ENCODE measurements at places on chromosomes 11 and 22. TPM values are rescaled to one million over a fixed set of nuclear protein-coding genes. Genes with fewer than 3 reads are reported as not detected.

The PVALB gene
- not detected for total RNA-seq

The NXPE4 gene
- total RNA-seq, result not detected

The CPT1B gene
- total RNA-seq, result 33.6 TPM

The HPS4 gene
- 51.3 TPM for total RNA-seq

The ZNF70 gene
- total RNA-seq, result 2.4 TPM

The WNT11 gene
- not detected for total RNA-seq

The SMC1B gene
- 2.1 TPM for total RNA-seq

The FGF19 gene
- not detected for total RNA-seq

The SLC6A5 gene
- not detected for total RNA-seq

The FAM180B gene
- not detected for total RNA-seq

- no peak overlapping the region for H3K4me3 ChIP-seq
- DNase-seq, result no peak
- H3K27me3 ChIP-seq, result no peaks in the 10 kb centered on the region
- no peaks in the 10 kb centered on the region for H3K36me3 ChIP-seq
- H3K4me1 ChIP-seq, result peaks cover 6% of the 10 kb centered on the region
Observed at GRCh38 chr11:64607381-64607985, 16.5 kb downstream of the SLC22A12 start.

- peaks cover 21% of the 10 kb centered on the region for H3K4me1 ChIP-seq
- peaks cover 13% of the 10 kb centered on the region for H3K36me3 ChIP-seq
Observed at GRCh38 chr11:61392981-61393595, 701 bp downstream of the TMEM216 start.

DNA sequence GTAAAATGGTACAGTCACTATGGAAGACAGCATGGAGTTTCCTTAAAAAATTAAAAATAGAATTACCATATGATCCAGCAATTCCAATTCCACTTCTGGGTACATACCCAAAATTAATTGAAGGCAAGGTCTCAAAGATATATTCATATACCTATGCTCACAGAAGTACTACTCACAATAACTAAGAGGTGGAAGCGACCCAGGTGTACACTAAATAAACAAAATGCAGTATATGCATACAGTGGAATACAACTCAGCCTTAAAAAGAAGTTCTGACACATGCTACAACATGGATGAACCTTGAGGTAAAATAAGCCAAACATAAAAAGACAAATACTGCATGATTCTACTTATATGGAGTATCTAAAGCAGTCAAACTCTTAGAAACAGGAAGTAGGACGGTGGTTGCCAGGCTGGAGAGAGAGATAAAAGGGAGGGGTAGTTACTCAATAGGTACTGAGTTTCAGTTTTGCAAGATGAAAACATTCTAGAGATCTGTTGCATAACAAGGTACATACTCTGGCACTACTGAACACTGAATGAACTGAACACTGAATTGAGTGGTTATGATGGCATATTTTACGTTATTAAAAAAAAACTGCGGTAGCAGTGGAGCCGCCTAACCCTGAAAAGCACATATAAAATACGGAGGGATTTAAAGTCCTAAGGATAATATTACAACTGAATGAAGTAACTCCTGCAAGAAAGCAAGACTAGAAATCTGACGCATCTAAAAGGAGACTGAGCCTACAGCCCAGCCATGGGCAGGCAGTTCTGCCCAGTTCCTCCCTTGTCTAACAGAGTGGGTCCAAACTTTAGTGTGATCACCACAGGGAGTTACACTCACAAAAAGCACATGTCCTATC lies 12.8 kb downstream of the DGCR2 start:
- peak overlapping the region; percentile 58 for H3K4me3 ChIP-seq
- no peaks in the 10 kb centered on the region for H3K27me3 ChIP-seq
- H3K4me1 ChIP-seq, result peaks cover 57% of the 10 kb centered on the region
- no peak for DNase-seq
- peaks cover 8% of the 10 kb centered on the region for H3K36me3 ChIP-seq
- peak overlapping the region; percentile 83 for H3K27ac ChIP-seq

GRCh38 chr22:42937164-42937843 lies 77.6 kb downstream of the PACSIN2 start:
- H3K27ac ChIP-seq, result peak overlapping the region; percentile 2
- H3K36me3 ChIP-seq, result peaks cover 8% of the 10 kb centered on the region
- peaks cover 59% of the 10 kb centered on the region for H3K4me1 ChIP-seq
- DNase-seq, result peak; percentile 42
- H3K27me3 ChIP-seq, result no peaks in the 10 kb centered on the region

DNA sequence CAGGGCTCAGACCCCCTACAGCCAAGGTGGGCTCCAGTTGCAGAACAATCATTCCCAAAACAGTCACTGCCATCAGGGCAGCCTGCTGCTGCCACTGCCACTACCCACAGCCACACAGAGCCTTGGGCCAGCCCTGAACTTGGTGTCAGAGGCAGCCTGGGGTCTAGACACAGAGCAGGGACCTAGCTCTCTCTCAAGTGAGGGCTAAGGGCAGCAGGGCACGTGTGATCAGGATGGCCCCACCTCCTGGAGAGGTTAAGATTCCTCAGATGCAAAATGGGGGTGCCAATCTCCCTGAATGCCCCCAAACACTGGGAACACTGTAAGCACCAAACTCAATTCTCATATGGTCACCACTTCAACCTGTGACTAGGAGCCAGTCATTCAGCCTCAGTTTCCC lies 15.6 kb downstream of the CABP7 start:
- H3K4me3 ChIP-seq, result no peak overlapping the region
- no peak overlapping the region for H3K27ac ChIP-seq
- no peaks in the 10 kb centered on the region for H3K27me3 ChIP-seq
- DNase-seq, result no peak
- no peaks in the 10 kb centered on the region for H3K36me3 ChIP-seq

GRCh38 chr11:17721242-17721999 lies 2.0 kb downstream of the MYOD1 start:
- DNase-seq, result no peak
- no peaks in the 10 kb centered on the region for H3K4me1 ChIP-seq

DNA sequence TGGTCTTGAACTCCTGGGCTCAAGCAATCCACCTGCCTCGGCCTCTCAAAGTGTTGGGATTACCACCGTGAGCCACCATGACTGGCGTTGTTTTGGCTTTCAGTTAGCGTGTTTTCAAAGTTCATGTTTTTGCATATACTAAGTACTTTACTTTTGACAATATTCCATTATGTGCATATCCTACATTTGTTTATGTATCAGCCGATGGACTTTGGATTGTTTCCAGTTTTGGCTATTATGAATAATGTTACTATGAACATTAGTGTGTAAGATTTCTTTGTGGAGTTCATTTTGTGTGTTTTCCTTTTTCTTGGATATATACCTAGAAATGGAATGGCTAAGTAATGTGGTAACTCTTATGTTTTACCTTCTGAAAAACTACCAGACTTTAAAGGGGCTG lies 9.9 kb downstream of the CSTF3 start:
- H3K27ac ChIP-seq, result no peak overlapping the region
- H3K4me3 ChIP-seq, result no peak overlapping the region
- H3K36me3 ChIP-seq, result peaks cover 39% of the 10 kb centered on the region
- peaks cover 34% of the 10 kb centered on the region for H3K4me1 ChIP-seq
- no peak for DNase-seq
- no peaks in the 10 kb centered on the region for H3K27me3 ChIP-seq

DNA sequence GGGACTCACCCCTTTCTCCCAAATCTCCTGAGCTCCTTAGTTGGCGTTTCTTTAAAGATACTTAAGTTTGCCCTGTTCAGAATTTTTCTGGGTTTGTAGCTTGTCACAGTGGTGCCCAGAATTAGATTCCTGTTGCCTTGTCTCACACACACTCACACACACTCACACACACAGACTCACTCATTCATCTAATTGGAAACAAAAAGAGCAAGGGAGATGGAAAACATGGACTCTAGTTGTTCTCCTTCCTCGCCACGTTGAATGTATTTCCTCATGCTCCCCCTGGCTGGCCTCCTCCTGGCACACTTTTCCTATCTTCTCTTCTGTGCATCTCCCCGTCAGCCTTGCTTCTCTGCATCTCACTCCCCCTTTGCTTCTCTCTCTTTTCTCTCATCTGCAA lies 752.3 kb downstream of the NTM start:
- H3K36me3 ChIP-seq, result no peaks in the 10 kb centered on the region
- no peak overlapping the region for H3K27ac ChIP-seq
- peaks cover 4% of the 10 kb centered on the region for H3K27me3 ChIP-seq
- H3K4me3 ChIP-seq, result no peak overlapping the region
- no peaks in the 10 kb centered on the region for H3K4me1 ChIP-seq
- no peak for DNase-seq

DNA sequence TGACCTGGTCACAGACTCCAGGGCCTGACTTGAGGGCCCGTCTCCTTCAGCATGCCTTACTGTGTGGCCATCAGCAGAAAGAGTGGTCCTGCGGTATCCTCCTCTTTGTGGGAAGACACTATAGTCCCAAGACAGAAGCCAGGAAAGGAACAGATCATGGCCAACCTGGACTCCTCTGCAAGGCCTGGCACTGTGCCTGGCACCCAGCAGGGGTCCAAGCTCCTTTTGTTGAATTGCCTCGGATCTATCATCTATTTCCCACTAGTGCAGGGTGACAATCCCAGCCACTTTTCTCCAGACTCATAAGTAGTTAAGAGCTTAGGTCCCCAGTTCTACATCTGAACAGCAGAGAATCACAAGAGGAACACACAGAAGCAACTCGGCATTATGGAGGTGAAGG lies 27.0 kb downstream of the DSCAML1 start:
- no peak overlapping the region for H3K4me3 ChIP-seq
- no peak for DNase-seq
- H3K36me3 ChIP-seq, result no peaks in the 10 kb centered on the region
- no peak overlapping the region for H3K27ac ChIP-seq
- no peaks in the 10 kb centered on the region for H3K27me3 ChIP-seq

- H3K27ac ChIP-seq, result no peak overlapping the region
- H3K4me1 ChIP-seq, result peaks cover 13% of the 10 kb centered on the region
- no peak for DNase-seq
- H3K27me3 ChIP-seq, result no peaks in the 10 kb centered on the region
Observed at GRCh38 chr22:25706197-25706596, 35.8 kb upstream of the MYO18B start.

- peak overlapping the region; percentile 99 for H3K27ac ChIP-seq
- H3K4me3 ChIP-seq, result peak overlapping the region; percentile 97
- H3K27me3 ChIP-seq, result no peaks in the 10 kb centered on the region
- peaks cover 46% of the 10 kb centered on the region for H3K36me3 ChIP-seq
Observed at GRCh38 chr11:47216121-47216798, 1.5 kb downstream of the DDB2 start.

- DNase-seq, result no peak
- no peaks in the 10 kb centered on the region for H3K27me3 ChIP-seq
- H3K4me1 ChIP-seq, result peaks cover 12% of the 10 kb centered on the region
- H3K4me3 ChIP-seq, result no peak overlapping the region
- H3K27ac ChIP-seq, result no peak overlapping the region
Observed at GRCh38 chr11:11570823-11571222, 51.0 kb downstream of the GALNT18 start.

DNA sequence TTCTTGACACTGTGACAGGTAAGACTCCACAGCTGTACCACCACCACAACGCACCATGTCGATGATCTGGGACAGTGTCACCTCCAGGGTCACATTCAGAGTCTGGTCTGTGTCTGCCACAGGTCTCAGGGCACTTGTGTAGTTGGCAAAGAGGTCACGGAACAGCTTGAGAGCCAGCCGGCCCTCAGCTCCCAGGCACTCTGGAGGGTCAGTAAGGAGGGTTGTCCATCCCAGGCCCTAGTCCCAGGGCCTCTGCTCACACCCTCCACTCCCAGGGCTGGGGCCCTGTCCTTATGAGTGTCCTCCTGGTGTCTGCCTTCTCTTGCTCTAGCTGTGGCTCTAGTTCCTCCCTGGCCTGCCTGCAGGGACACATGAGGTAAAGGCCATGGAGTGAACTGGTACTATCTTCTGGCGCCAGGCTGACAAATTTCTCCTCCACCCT lies 1.4 kb downstream of the CHRNA10 start:
- no peaks in the 10 kb centered on the region for H3K27me3 ChIP-seq
- peaks cover 22% of the 10 kb centered on the region for H3K36me3 ChIP-seq
- DNase-seq, result no peak
- no peaks in the 10 kb centered on the region for H3K4me1 ChIP-seq

GRCh38 chr11:70901951-70902521 lies 350.3 kb downstream of the SHANK2 start:
- no peak overlapping the region for H3K4me3 ChIP-seq
- H3K36me3 ChIP-seq, result no peaks in the 10 kb centered on the region
- DNase-seq, result no peak
- H3K27ac ChIP-seq, result no peak overlapping the region
- H3K27me3 ChIP-seq, result peaks cover 3% of the 10 kb centered on the region

- H3K27ac ChIP-seq, result no peak overlapping the region
- peaks cover 4% of the 10 kb centered on the region for H3K4me1 ChIP-seq
- no peak overlapping the region for H3K4me3 ChIP-seq
- H3K27me3 ChIP-seq, result no peaks in the 10 kb centered on the region
- H3K36me3 ChIP-seq, result no peaks in the 10 kb centered on the region
- no peak for DNase-seq
Observed at GRCh38 chr11:46977038-46977813, 40.7 kb downstream of the CSTPP1 start.

DNA sequence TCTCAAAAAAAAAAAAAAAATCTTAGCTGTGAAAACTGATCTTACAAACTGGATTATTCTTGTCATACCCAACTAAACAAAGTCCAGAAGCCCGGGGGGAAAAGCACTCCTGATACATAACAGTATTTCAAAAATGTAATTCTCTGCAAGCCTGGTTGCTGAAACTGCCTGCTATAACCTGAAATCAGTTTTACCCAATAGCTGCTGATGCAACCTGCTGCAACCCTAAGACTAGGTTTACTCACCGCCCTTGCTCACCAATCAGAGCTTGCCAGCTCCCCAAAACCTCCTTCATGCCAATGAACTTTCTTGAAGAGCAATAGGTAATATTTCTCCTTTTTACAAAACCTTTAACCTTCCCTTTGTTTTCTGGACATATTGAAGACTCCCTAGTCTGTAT lies 12.4 kb downstream of the FGF19 start:
- H3K4me3 ChIP-seq, result peak overlapping the region; percentile 22
- peaks cover 12% of the 10 kb centered on the region for H3K4me1 ChIP-seq
- peaks cover 72% of the 10 kb centered on the region for H3K27me3 ChIP-seq
- peak overlapping the region; percentile 42 for H3K27ac ChIP-seq
- no peak for DNase-seq

DNA sequence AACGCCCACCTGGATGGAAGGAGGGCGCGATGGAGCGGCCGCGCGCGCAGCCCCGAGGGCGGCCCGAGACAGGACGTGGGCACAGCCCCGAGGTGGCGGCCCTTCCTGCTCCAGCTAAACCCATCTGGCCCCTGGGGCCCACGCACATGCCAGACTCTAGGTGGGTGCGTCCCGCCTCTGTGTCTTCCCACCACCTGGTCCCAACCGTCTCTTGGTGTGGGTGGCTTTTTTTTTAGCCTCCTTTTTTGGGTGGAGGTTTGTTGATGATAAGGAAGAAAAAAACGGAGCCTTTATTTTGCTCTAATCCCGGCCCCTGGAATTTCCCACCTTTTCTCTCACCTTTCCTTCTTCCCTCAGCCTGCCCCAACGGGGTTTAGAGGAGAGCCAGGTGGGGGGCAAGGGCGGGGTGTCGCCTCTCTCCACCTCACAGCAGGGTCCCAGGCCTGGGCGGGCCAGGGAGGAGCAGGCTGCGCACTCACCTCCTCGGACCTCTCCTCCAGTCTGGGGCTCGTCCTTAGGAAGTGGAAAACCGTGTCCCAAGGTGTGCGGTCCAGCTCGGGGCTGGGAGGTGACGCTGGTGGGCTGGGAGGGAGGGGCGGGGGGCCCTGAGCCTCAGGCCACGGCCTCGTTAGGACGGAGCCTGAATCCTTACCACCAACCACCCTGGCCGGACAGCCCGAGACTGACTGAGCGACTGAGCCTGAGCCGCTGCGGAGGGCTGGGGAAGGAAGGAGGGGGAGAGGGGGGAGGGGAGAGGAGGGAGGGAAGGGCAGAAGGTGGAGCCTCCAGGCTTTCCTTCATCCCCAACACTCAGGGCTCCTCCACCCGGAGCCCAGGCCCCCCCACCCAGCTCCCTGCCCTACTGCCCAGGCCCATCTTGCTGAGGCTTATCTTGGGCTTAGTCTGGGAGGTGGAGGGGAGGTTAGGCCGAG lies at the start of gene SOX10:
TSS of gene SOX10 (minus strand) at position 696 of the 932 bp plus-strand sequence. CDS start 771 bp downstream, outside the sequence.
- no peak for DNase-seq
- no peak within 1 kb of the TSS for H3K4me3 ChIP-seq
- H3K27me3 ChIP-seq, result no peaks in the 10 kb centered on the region
- H3K36me3 ChIP-seq, result no peaks in the 10 kb centered on the region
